ENCODE measurements at places on chromosomes 4 and X.

DNA sequence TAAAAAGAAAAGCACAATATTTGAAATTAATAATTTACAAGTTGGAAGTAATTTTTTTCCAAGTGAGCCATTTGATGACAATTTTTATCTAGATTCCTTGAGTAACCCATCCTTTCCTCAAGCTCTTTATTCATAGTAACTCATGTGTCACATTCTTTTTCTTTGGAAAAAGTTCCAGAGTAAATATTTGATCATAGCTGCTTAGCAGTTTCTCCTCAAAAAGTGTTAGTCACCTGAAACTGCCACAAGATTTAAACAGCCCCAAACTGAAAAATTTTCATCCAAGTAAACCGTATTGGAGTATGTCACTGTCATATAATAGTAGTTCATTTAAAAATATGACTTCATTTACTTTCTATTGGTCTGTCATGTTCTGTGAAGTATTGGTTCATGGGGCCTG, 94.6 kb upstream of the CASK start:
- DNase-seq: no peak

GRCh38 chr4:124262211-124263179, 450.0 kb downstream of the ANKRD50 start:
- peak; percentile 33 for DNase-seq

DNA sequence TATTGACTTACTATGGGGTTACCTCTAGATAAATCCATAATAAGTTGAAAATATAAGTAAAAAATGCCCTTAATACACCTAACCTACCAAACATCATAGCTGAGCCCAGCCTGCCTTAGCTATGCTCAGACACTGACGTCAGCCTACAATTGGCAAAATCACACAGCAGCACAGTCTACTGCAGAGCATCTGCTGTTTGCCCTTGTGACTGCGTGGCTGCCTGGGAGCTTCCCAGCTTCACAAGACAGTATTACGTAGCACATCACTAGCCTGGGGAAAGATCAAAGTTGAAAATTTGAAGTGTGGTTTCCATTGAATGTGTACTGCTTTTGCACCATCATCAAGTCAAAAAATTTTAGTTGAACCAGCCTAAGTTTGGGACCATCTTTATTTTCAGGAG, 8.8 kb downstream of the HTT-AS start:
- no peak for DNase-seq

DNA sequence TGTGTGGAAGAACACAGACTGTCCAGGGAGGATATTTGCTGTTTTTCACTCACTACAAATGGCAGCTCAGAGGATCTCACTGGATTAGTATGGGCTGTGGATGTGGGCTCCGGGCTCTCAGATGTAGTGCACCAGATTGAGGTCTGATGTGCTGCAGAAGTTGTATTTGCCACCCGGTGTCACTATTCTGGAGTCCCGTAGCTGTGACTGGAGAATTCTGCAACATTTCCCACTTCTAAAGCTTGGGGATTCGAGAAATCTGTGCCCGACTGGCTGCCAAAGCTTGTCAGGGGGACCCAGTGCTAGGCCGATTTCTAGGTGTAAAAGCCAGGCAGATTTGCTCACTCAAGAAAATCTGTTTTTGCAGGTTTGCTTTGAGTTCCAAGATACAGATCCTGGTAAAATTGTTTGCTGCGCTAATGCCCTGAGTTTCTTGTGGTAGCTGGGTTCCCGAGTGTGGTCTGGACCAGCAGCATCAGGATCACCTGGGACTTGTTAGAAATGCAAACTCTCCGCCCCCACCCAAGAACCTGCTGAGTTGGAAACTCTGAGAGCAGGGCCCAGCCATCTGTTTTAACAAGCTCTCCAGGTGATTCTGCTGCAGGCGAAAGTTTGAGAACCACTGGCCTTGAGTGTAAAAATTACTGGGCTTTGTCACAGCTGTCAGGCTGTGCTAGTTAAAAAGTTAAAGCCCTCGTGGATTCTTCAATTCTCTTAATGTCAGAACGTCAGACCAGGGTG, 18.1 kb downstream of the KIT start:
- DNase-seq: no peak

GRCh38 chr4:77158487-77158861, 1.5 kb downstream of the CCNG2 start:
- no peak for DNase-seq

GRCh38 chr4:144402999-144403398, 243.0 kb upstream of the HHIP start:
- no peak for DNase-seq

GRCh38 chr4:42101446-42101975, 50.9 kb downstream of the BEND4 start:
- DNase-seq: no peak

DNA sequence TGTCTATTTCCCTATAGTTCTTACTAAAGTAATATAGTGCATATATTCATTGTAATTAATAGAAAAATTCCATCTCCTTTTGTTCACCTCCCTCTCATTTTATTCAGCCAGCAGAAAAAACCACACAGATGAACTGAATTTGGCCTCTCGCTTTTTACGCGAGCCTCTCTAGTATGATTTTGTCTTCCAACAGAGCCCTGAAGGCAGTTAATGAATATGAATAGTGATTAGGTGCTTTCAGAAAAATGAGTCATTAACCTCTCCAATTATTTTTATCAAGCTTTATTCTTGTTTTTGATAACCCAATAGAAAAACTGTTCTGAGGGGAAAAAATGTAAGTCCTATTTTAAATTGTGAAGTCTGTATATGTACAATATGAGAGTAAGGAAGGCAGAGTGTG, 74.1 kb downstream of the ZAR1 start:
- DNase-seq: no peak

- DNase-seq: peak; percentile 28
These were observed 7.5 kb upstream of the LETM1 start for GRCh38 chr4:1863297-1864033.

- DNase-seq: no peak
These were observed 168.7 kb upstream of the GALNTL6 start for GRCh38 chr4:171644430-171645057.

DNA sequence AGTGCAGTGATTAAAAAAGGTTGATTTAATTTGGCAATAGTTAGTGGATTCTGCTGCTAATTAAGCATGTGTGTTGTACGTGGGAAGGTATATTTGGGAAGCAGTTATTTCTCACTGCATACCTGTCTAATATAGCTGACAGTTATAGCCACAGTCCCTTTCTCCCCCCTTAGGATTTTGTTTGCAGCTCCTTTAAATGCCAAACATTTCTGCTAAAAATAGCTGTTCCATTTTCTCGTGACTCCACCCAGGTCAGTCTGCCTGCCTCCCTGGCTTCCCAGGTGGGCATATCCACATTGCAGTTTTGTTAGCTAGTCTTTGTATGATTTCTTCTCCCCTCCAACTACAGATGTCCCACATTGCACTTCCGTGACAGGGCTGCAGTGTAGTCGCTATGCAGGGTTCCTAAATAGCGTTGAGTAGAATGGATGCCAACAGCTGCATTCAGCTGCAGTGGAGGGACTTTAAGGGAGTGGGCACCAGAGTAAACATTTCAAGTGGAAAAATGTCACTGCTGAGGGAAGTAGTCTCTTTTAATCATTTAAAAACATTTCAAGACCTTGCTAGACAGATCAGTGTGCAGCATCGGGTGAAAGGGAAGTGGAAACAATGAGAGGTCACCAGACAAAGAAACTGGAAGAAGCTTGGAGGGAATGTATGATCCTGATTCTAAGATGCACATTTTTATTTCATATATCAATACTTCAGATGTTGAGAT, 326.3 kb downstream of the RAPGEF2 start:
- no peak for DNase-seq

GRCh38 chrX:54358424-54359211, 772 bp upstream of the WNK3 start:
- DNase-seq: peak; percentile 56

DNA sequence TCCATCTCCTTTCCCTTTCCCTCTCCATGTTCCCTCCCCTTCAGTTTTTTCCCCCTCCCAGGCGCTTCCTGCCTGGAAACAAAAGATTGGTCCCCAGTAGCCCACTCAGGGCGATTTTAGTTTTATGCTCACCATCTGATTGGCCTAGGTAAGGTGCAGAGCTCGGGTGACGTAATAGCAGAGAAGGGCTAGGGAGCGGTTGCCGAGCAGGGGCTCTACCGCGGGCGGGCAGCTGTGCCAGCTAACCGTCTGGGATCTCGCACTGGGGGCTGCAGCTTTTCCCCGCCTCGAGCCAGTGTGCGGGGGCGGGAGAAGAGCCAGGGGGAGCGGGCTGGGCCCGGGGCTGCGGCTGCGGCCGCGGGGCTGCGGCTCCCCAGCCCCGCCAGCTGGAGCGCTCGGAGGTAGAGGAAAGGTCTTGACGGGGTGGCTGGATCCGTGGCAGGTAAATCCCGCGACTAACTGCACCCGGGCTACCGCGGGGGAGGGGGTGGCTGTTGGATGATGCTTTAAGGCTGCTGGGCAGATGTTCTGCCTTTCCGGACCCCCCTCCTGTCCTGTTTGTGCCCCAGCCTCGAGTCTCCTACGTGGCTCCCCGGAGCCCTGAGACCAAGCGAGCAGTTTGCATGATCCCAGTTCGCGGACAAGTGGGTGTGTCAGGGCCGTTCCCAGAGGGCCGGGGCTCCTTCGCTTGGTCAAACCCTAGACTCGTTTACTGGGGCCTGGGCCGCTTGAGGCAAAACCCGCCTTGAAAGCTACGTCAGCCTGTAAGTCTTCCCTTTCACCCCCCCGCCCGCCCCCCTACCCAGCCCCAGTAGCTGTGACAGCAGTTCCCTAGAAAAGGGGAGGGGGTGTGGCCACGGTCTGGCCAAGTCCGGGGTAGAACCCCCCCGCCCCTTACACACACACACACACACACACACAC, at the start of gene PAK3:
PAK3 (plus strand) TSS at position 218 of the 922 bp plus-strand sequence. CDS start 26,913 bp downstream, outside the sequence.
- peak; percentile 3 for DNase-seq

DNA sequence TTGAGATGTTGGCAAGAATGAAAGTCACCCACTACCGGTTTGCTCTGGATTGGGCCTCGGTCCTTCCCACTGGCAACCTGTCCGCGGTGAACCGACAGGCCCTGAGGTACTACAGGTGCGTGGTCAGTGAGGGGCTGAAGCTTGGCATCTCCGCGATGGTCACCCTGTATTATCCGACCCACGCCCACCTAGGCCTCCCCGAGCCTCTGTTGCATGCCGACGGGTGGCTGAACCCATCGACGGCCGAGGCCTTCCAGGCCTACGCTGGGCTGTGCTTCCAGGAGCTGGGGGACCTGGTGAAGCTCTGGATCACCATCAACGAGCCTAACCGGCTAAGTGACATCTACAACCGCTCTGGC, 12.3 kb downstream of the RPL9 start:
- DNase-seq: no peak

DNA sequence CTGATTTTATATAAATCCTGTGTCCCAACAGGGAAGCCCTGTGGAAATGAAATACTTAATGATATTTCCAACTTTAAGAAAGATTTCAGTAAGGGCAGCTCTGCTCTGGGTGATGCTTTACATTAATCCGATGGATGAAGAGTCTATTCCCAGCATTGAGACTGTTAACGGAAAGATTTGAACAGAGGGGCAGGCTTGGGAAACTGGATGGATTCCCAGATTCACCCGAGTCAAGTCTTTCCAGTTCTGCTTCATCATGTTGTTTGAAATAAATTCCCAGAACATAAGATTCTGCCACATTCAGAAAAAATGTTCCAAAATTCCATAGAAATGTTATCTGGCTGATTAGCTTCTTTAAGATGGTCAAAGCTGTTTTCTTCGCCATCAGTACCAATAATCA, 246.0 kb downstream of the FBXW7 start:
- no peak for DNase-seq

- DNase-seq: no peak
These were observed 19.7 kb downstream of the ZFP42 start for GRCh38 chr4:188015025-188015940.

GRCh38 chrX:46755671-46756070, 3.2 kb downstream of the SLC9A7 start:
- DNase-seq: no peak

- DNase-seq: no peak
These were observed 10.2 kb downstream of the ANK2 start for GRCh38 chr4:113059449-113060182.

GRCh38 chr4:144740316-144740715, 94.4 kb downstream of the HHIP start:
- no peak for DNase-seq

DNA sequence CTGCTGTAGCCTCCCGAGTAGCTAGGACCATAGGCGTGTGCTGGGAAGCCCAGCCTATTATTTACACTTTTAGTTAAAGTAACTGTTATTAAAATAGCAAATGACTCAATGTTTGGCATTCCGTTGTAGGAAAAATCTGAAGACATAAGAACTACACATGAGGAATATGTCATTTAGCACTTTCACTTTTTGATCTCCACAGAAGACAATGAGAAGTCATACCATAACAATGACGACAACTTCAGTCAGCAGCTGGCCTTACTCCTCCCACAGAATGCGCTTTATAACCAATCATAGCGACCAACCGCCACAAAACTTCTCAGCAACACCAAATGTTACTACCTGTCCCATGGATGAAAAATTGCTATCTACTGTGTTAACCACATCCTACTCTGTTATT, 6.7 kb downstream of the GPR34 start:
- peak; percentile 26 for DNase-seq

DNA sequence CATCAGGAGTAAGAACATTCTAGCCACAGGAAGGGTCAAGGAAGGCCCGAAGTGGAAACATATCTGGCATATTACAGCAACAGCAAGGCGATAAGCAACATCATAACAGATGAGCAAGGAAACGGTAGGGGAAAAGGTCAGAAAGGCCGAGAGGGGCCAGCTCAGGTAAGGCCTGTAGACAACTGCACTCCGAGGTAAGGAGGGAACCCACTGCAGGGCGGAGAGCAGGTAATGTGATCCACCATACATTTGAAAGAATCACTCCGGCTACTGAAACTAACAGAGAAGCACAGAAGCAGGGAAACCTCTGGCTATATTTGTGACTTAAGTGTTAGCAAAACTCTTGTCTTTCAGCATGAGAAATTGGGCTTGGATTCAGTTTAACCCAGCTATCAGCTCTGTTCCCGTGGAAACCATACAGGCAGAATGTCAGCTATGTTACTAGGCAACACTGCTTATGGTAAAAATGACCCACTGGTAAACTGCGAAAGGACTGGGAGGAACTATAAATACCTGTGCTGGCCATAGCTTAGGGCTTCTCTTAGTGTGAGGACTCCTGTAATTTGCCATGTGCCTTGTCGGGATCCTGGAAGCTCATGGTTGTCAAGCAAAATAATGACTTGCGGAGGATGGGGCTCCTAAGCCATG, 31.0 kb downstream of the FRYL start:
- DNase-seq: no peak

GRCh38 chrX:13428053-13428786, 108.4 kb upstream of the ATXN3L start:
- peak; percentile 33 for DNase-seq

- DNase-seq: no peak
These were observed 46.4 kb upstream of the SPRY1 start for GRCh38 chr4:123350191-123350544.

GRCh38 chrX:137568741-137569469, 3.0 kb downstream of the ZIC3 start:
- no peak for DNase-seq

DNA sequence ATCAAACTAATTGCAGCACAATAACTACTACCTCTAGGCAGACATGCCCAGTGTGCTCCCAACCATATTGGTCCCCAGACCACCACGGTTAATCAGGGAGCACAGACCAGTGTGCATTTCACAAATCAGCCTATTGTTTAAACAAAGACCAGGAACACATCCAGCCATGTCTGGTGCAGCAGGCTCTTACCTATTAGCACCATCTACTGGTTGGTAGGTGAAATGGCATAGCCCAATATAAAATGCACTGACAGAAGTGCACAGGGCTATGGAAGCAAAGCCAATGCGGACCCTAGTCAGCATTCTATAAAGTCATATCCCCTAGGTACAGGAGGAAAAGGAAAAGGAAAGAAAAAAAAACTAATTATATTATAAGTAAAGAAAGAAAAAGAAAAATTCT, 15.5 kb upstream of the CYLC1 start:
- DNase-seq: no peak
